ENCODE measurements at places on chromosomes 5 and 9.
A peak's percentile ranks its signal among the peaks of the same experiment; 100 is the strongest.

DNA sequence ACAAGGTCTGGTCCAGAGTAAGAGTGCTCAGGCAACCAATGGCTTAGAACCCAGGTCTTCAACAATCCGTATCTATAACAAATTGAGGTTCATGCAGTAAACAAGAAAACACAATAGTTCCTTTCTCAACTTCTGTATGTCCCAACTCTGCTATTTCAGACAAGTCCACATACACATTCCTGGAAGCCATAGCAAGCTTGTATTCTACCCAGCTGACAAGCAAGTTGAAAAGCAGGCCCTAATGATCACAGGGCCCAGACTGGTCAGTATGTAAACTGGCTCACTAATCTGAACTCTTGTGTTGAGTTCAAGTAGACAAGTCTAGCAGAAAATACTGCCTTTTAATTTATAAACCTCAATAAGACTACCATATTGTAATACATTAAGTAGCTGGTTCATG, 26.9 kb downstream of the FNIP1 start:
- no peak for DNase-seq

DNA sequence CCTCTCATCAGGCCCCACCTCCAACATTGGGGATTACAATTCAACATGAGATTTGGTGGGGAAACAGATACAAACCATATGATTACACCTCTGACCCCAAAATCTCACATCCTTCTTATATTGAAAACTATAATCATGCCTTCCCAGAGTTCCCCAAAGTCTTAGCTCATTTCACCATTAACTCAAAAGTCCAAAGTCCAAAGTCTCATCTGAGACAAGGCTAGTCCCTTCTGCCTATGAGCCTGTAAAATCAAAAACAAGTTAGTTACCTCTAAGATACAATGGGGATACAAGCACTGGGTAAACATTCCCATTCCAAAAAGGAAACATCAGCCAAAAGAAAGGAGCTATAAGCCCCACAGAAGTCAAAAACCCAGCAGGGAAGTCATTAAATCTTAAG, 26.8 kb upstream of the ARSB start:
- DNase-seq, result no peak

GRCh38 chr9:73239570-73240265, 88.1 kb downstream of the ANXA1 start:
- peak; percentile 1 for DNase-seq

- DNase-seq, result no peak
Observed at GRCh38 chr5:171226864-171227263, 82.2 kb upstream of the TLX3 start.

GRCh38 chr9:76652894-76653293, 111.3 kb upstream of the PCA3 start:
- peak; percentile 36 for DNase-seq

DNA sequence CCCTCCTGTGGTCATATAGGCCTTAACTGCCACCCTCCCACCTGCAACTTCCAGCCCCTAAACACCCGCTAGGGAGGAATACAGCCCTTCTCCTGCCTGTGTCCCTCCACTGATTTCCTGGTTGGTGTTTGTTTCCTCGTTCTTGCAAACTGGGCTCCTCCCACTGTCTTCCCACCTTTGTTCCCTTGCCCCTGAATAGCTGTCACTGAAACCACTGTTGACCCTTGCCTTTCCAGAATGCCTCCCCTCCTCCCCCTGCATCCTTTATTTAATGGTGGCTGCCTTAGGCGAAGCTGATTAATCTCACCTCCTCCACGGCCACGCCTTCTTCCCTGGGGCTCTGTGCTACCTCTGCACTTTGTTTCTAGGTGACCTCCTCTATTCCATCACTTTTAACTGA, 626.7 kb downstream of the BNC2 start:
- DNase-seq, result no peak

Measured in fibroblast of skin of right quadriceps (primary cell).